ENCODE measurements at places on chromosomes 12 and 14. TPM values are rescaled to one million over a fixed set of nuclear protein-coding genes. Genes with fewer than 3 reads are reported as not detected.

The MPHOSPH9 gene
- total RNA-seq = 50.0 TPM

The KCNH5 gene
- not detected for total RNA-seq

The TBC1D30 gene
- total RNA-seq = under 0.01 TPM

The OR4N2 gene
- total RNA-seq = not detected

The TAS2R50 gene
- total RNA-seq = 2.4 TPM

The RDH11 gene
- 174 TPM for total RNA-seq

The KRT86 gene
- not detected for total RNA-seq

The KLRB1 gene
- not detected for total RNA-seq

The MFAP5 gene
- 1.1 TPM for total RNA-seq

The CCNB1IP1 gene
- total RNA-seq = 32.6 TPM

The ARL6IP4 gene
- total RNA-seq = 121 TPM
